Stimulated activated CD4-positive, alpha-beta T cell treated with anti-CD3 and anti-CD28 coated beads, TNF-alpha, amount 100 ng/mL, for 24 hours (primary cell): ENCODE measurements at places on chromosomes 7 and 10.

DNA sequence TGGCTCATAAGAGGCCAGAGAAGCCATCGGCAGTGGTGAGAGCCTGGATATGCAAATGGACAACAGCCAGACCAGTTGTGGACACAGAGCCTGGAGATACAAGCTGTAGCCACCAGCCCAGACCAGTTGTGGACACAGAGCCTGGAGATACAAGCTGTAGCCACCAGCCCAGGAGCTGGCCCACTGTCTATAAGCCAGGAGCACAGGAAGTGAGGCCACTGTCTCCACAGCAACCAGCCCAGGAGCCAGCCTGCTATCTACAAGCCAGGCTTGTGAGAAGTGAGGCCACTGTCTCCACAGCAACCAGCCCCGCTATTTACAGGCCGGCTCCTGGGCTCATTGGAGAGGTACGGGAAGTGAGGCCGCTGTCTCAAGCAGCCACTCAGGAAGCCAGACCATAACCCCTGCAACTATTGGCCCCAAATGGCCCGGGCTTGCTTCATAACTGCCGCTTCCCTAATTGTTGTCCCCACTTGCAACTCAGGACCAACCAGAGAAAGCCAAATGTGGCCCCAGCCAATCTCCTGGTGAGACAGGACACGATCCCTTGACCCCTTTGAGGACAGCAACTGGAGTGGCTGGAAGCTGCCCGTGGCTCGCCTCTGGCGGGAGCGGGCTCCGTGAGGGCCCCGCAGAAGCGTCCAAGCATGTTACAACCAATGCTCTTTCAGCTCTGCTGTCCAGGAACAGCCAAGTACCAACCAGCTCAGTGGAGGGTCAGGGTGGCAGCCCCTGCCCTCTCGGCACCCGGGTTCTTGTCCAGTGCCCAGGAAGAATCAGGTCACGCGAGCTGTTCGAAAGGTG, 44.1 kb upstream of the CNPY1 start:
- DNase-seq: no peak

GRCh38 chr7:65968256-65969185, 13.5 kb downstream of the GUSB start:
- DNase-seq: no peak

- DNase-seq: no peak
Observed at GRCh38 chr7:2964208-2964607, 79.5 kb downstream of the CARD11 start.

- DNase-seq: no peak
Observed at GRCh38 chr10:118300320-118300719, 41.8 kb downstream of the FAM204A start.

GRCh38 chr7:90599038-90599437, 2.9 kb downstream of the CDK14 start:
- no peak for DNase-seq

- DNase-seq: no peak
Observed at GRCh38 chr10:86648704-86649427, 5.5 kb upstream of the OPN4 start.

- DNase-seq: no peak
Observed at GRCh38 chr7:151762583-151763245, 114.2 kb downstream of the PRKAG2 start.

DNA sequence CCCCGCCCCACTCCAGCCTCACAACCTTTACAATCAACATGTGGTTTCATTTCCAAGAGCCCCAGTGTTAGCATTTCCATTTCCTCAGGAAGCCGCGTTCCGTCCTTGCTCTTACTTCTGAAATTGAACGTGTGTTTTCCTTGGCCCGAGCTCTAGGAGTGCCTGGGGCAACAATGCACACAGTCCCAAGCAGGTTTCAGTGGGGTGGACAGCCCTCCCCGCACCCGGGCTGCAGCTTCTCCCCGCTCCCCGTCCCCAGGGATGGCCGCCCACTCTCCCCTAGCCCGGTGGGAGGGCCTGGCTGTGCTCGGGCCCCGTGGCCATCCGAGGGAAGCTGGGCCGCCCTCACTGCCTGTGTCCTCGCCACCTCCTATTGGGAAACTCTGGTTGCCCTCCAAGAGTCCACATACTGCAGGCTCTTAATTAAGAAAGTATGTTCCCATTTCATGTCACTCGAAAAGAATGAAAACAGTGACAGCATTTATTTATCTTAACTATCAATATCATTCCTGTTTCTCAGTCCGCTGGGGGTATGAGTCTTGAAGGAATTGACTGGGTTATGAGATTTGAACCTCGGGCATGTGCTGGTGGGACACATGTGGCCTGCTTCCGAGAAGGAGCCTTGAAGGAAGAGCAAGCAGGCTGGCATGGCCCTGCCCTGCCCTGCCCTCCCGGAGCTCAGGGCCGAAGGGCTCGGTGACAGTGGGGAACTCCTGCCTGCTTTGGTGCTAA, 163.8 kb downstream of the GRK5 start:
- DNase-seq: no peak

DNA sequence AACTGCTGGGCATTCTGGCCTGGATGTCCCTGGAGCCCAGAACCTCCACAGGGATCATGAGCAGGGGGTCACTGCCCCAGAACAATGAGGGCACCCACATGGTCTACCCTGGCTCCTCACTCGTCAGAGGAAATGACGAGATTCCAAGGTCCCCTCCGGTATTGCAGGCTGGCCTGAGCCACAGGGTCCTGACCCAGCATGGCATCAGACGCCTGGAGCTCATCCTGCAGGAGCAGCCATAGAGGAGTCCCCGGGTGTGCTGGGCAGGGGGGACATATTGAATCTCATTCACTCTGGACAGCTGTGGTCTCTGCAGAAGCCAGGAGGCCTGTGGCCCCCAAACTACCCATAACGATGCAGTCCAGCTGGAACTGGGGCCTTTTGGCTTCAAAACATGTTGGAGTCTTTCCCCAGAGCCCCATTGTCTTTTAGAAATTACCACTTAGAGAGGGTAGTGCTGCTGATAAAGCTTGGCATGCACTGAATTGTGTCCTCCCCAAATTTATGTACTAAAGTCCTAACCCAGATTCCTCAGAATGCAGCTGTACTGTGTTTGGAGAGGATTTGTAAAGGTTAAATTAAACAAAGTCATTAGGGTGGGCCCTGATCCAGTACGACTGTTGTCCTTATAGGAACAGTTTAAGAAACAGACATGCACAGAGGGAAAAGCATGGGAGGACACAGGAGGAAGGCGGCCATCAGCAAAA, 27.7 kb downstream of the ANXA8 start:
- DNase-seq: no peak

GRCh38 chr7:29418056-29418455, 145.6 kb upstream of the PRR15 start:
- no peak for DNase-seq

DNA sequence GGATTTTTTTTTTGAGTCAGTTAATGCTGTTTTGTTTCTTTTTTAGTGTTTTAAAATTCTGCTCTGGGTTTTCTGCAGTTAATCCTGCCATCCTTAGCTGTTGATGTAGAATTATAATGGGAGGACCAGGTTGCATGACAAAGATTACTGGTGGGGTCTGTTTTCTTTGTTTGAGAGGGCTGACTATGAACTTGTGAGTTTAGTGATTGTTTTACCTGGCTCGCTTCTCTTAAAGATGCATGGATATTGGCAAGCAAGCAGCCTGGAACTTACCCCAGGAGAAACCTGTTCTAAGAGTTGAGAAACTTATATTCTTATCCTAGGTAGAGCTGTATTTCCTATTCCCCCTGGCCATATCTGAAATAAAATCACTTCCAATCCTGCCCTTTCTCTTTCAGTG, 727.8 kb downstream of the GRM8 start:
- no peak for DNase-seq

DNA sequence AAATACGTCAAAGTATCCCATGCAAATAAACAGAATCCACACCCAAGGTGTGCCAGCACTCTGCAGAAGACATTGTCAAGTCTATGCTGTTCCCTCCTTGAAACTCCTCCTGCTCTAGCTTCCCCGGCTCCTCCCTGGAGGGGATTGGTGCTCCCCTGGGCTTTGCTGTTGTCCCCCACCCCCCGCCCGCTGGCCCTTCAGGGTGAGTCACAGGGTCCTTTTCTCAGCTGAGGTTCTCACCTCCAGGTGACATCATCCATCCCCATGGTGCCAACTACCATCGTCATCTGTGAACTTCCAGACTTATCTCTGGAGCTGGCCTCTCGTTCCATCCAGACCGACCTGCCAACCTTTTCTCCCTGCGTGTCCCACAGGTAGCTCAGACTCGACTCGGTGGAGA, 77.0 kb downstream of the ITIH5 start:
- no peak for DNase-seq

DNA sequence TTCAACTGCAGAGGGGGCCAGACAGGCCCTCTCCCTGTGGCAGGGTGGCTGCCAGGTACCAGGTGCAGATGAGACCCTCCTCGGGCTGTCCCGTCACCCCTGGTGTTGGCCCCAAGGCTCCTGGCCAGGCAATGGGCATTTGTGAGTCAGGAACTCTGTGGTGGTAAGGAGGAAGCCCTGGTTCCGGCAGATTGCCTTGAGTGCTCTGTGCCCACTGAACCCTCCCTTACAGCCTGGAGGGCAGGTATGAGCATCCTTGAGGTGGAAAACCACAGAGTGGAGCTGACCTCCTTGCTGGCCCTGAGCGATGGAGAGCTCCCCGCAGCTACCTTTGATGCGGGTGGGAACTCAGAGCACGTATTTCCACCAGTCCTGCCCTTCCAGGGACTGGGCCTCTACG, 2.0 kb downstream of the PAOX start:
- DNase-seq: no peak

DNA sequence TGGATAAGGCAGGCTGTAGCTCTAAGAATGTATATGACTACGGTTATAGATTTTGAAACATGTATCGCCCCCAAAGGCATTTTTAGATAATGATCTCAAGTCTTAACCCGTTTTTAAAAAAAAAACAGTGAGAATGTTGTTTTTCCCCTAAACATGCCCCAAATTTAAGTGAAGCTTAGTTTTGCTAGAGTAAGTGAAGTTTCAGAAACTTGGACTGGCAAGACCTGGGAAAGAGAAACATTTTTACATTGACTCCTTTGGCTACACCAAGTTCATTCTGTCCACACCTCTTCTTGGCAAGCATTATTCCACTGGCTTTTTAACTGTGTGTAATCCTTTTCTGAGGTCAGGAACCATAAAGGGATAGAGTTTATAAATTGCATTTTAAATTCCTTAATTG, 216.7 kb upstream of the CELF2 start:
- no peak for DNase-seq

GRCh38 chr7:45456105-45456504, 118.1 kb upstream of the ADCY1 start:
- DNase-seq: no peak

DNA sequence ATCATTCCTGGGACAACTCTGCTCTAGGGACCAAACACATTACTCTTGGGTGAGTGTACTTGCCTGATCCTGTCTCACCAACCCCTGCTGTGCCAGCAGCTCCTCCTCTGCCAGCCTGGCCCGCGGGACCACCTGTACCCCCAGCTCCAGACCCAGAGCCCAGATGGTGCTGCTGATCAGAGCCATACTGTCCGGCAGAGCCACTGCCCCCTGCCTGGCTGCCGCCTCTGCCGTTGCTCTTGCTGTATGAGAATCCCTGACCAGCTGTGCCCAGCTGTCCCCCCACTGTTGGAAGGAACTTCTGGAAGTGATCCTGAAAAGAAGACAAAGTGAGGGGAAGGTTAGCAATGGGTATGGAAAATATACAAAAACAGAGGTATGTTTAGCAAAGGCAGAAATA, 6.9 kb downstream of the MYOZ1 start:
- DNase-seq: no peak

GRCh38 chr7:1096156-1097119, 8.5 kb downstream of the GPER1 start:
- no peak for DNase-seq

- DNase-seq: no peak
Observed at GRCh38 chr7:128908750-128909624, 1.5 kb downstream of the KCP start.

GRCh38 chr10:86376403-86376802, 9.8 kb upstream of the GRID1 start:
- no peak for DNase-seq

GRCh38 chr10:92068900-92069299, 145.3 kb downstream of the BTAF1 start:
- DNase-seq: no peak

DNA sequence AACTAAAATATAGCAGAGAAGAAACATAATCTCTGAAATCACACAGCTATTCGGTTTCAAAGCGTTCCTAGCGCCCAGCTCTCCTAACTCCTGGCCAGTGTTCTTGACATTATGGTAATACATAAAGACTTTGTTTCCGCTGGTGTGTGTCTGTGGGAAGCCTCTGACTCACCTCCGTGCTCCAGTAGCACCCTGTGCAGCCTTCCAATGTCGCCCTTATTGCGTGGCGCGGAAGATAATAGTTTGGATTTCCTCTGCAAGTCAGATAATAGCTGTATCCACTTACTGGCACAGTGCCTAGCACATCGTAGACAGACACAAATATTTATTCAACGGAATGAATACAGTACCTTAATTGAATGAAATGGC, 570 bp downstream of the BMS1 start:
- no peak for DNase-seq

DNA sequence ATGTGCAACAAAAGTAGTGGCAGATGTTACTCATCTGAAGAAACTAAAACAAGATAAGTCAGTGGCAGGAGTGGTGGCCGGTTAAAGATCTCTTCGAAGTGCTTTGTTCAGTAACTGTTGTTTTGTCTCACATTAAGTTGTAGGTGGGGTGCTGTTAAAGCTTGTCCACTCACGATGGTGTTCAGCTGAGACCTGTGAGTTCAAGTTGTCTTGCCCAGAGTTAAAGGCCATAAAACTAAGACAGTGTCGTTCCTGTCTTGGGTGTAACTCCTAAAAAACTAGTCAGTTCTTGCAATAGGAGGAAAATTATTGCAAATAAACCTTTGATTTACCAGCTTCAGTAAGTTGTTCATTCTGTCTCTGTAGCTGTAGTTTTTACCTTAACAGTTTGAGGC, 857 bp upstream of the FOXP2 start:
- no peak for DNase-seq

GRCh38 chr7:128215281-128215680, 25.8 kb upstream of the LEP start:
- DNase-seq: no peak

GRCh38 chr10:101935431-101935830, 91.8 kb upstream of the KCNIP2 start:
- no peak for DNase-seq

DNA sequence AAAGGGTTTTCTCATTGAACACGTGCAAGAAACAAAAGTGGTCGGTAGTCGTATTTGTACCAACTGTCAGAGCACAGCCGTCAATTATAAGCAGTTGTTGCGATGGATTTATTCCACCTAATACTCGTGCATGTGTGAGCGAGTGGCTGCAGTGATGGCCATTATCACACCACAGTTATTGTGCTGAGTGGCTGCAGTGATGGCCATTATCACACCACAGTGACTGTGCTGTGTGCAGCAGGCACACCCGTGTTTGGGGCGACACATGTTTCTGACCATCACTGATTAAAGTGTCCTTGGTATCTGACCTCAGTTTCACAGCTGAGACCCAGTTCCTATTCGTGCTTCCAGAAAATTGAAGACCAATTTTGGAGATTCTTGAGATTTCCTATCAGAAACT, 142.9 kb upstream of the PFKP start:
- DNase-seq: no peak

DNA sequence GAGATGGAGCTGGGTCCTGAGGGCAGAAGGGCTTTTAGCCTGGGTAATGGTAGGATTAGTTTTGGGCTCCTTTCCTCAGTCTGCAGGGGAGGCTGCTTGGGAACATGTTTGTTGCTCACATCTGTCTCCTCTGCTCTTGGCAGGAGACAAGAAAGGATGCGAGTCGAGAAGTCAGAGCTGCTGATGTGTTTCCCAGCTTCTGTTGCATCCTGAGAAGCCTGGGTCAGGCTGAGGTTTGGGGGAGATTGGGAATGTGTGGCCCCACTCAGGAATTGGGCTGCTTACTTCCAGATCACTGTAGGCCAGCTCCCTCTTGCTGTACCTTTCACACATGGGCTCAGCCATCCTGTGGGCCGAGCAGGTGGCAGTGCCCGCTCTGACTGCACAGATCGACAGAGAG, 79.2 kb downstream of the CCNY start:
- DNase-seq: no peak
